Activated naive CD8-positive, alpha-beta T cell treated with anti-CD3 and anti-CD28 coated beads for 36 hours (primary cell): ENCODE measurements at places on chromosomes 6 and 20. TPM values are rescaled to one million over a fixed set of nuclear protein-coding genes. Genes with fewer than 3 reads are reported as not detected.

DNA sequence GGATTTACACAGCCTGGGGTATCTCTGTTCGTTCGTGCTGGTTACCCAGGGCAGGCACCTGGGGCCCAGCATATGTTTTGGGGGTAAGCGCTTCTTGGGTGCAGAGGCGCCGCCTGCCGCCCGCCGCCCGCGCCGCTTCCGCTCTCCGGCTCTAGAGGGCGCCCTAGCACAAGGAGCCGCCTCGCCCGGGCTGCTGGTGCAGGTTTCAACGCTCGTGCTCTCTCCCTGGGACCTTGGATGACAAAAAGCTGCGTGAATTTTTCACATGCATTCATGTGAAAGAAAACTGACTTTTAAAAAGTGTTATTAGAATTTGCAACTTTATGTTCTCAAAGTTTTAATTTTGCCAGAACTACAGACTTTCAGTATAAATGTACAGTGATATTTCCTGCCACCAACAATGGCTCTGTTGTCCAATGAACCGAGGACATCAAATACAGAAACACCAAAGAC lies 32.5 kb downstream of the PRR18 start:
- H3K36me3 ChIP-seq = no peaks in the 10 kb centered on the region
- H3K27me3 ChIP-seq = no peaks in the 10 kb centered on the region
- H3K4me3 ChIP-seq = no peak overlapping the region
- peak; percentile 81 for DNase-seq

CST8 gene
- not detected for total RNA-seq

KPNA5 gene
- total RNA-seq = 11.5 TPM

- peak overlapping the region; percentile 100 for H3K27ac ChIP-seq
- H3K36me3 ChIP-seq = peaks cover 28% of the 10 kb centered on the region
- peak; percentile 85 for DNase-seq
- peak overlapping the region; percentile 99 for H3K4me3 ChIP-seq
Observed at GRCh38 chr6:26123675-26123946, 36.4 kb downstream of the HFE start.

DNA sequence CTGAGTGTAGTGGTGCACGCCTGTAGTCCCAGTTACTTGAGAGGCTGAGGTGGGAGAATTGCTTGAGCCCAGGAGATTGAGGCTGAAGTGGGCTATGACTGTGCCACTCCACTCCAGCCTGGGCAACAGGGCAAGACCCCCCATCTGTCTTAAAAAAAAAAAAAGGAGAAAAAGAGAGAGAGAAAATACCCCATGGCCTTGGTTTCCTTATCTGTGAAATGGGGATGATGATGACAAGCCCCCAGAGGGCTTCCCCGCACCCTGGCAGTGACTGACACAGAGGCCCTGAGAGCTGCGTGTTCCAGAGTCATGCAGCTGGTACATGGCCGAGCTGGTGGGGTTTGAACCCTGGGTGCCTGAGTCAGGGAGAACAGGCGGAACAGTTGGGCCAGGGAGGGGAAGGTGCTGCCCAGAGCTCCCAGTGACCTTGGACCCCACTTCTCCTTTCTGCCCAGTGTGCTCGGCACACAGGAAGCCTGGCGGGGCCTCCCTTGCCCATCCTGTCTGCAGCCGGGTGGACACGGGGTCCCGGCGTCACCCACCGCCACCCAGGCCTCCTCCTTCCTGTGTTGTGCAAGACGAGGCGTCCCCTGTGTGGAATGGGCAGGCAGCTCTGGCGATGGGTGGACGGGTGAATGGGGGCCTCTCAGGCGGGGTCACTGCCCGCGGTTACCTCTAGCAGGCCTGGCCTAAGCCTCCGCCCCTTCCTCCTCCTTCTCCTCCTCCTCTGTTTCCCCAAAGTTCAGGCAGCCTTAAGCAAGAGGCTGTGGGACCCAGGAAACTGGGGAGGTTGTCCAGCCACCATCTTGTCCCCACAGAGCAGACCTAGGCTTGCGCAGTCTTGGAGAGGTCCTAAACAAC lies 84.2 kb downstream of the CEBPB start:
- no peak overlapping the region for H3K27ac ChIP-seq
- no peak overlapping the region for H3K4me3 ChIP-seq
- H3K27me3 ChIP-seq = peaks cover 37% of the 10 kb centered on the region
- no peaks in the 10 kb centered on the region for H3K36me3 ChIP-seq
- DNase-seq = no peak
